ENCODE measurements at places on chromosomes 12 and 14.

DNA sequence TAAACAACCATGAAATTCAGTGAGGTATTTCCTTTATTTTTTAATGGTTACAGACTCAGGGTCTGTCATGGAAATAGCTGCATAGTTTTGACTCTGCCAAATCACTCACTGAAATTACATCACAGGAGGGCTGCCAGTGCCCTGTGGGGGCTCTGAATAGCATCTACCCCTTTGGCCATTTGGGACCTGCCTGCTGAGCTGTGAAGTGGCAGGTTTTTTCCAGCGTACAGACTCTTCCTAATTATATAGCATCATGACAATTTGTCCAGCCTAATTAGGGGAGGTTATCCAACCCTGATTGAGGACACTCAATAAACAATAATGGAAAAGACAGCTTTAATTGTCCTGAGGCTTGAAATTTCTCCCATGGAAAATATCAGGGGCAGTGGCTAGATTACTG, 1.8 kb upstream of the COCH start:
- DNase-seq, result no peak

GRCh38 chr14:31843361-31844091, 233.6 kb upstream of the ARHGAP5 start:
- DNase-seq, result no peak

DNA sequence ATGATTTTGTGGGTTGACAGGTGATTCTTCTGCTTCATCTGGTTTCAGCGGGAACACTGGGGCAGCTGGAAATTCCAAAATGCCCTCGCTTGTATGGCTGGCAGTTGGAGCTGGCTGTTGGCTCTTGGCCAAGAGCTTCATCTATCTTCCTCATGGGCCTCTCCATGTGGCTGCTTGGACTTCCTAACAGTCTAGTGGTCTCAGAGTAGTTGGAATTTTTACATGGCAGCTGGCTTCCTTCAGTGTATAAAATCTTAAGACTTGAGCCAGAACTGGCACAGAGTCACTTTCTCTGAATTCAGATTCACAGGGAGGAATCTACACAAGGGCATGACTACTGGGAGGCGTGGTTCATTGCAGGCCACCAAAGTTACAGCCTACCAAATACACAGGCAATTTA, 204.9 kb upstream of the RMST start:
- no peak for DNase-seq

- DNase-seq, result no peak
Measured at GRCh38 chr14:79383031-79383430, 828.3 kb downstream of the DIO2 start.
